ENCODE measurements at places on chromosomes 1 and 21. TPM values are rescaled to one million over a fixed set of nuclear protein-coding genes. Genes with fewer than 3 reads are reported as not detected.

DNA sequence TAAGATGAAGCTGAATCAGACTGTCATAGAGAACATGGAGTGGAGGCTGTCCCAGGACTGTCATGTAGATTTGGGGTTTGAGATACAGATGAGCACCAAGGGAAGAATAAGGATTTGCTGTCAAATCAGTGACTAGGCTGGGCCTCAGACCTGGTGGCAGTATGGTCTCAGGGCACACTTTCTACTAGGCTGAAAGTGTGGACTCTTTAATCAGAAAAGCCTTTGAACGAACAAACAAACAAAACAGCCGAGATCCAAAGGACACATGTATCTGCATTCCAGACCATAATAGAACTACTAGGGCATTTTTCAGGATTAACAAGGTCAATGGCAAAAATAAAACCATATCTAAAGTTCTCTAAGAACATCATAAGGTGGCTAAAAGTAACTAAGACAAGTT lies 2.9 kb downstream of the OR10J1 start:
- ATAC-seq: no peak

- peak; percentile 78 for ATAC-seq
Observed at GRCh38 chr1:84365225-84366221, 32.8 kb upstream of the DNASE2B start.

DNA sequence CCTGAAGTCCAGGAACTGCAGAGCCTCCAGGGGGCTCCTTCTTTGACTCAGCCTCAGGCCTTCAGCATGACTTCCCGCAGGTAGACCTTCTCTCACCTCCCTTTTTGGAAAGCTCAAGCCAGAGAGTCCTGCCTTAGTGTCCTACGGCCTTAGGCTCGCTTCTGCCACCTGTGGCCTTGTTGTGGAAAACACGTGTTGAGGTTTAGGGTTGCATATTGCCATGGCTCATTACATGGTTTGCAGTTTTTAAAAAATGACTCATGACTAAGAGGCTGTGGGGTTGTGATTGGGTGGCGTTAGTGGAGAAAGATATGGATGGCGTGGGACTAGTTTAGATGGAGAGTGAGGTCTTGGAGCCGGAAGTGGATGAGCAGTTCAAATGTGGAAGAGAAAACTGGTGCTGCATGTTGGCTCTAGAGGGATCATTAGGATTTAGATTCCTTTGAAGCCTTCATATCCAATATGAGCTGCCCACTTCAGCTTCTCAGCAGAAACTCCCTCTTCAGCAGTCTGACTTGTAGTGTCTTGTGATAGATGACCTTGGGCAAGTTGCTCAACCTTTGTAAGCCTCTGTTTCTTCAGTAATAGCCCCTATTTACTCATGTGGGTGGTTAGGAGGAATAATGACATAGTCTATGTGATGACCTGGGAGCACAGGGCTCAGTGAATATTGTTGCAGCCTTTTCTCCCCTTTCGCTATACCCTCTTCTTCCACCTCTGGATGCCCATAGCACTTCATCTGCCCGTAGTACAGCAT lies 6.5 kb upstream of the FGGY start:
- ATAC-seq: peak; percentile 86

GRCh38 chr21:29055080-29055479 lies 18.4 kb downstream of the CCT8 start:
- ATAC-seq: no peak

Gene PNRC2
- total RNA-seq: 47.8 TPM

Gene BSND
- total RNA-seq: not detected

Data from esophagus mucosa (tissue), 1 donor.